ENCODE measurements at places on chromosomes 7 and 10.

DNA sequence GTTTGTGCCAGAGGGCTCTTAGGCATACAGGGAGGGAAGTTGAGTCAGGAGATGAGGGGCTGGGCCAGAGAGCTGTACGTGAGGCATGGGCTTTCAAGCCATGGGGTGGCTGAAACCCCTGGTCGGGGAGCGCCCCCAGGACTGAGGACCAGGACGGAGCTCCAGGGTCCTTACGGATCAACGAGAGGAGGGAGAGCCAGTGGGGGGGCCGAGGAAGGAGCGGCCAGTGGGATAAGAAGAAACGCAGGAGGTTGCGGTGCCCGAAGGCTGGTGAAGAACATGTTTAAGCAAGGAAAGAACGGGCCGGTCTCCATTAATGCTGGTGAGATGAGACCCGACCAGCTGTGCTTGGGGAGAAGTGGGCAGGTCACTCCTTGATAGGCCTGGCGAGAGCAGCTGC is 43.6 kb upstream of the BHLHA15 start:
- DNase-seq = no peak

- no peak for DNase-seq
Measured at GRCh38 chr7:92586403-92586802, 3.8 kb downstream of the FAM133B start.

DNA sequence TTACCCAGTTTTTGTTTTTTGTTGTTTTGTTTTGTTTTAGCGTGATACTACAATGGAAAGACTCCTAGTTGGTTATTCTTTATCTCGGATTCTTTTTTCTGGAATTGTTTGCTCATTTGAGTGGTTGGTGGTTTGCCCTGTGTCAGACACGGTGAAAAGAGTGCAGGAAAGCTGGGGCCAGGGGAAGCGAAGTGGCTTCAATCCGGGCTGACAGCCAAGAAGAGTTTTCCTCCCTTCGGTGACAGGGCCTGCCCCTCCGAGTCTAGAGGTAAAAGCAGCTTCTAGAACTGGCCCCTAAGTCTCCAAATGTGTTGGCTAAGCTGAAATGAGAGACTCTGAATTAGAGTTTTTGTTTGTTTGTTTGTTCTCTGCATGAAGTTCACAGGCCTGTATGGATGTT is 5.7 kb upstream of the AP5Z1 start:
- no peak for DNase-seq

DNA sequence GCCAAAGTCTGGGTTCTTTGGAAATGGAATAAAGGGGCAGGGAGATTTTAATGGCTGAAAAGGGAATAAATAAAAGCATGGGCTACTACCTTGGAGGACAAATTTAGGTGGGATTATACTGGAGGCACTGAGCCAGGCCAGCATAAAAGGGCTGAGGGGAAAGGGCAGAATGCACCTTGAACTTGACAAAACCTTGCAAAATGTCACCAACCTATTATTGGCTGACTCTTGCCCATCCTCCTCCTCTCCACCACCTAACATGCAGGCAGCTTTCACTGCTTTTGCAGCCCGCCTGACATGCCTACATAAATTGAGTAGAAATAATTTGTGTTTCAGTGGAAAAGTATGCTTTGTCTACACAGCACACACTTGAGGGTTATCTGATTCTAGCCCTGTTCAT is 65.3 kb upstream of the ABLIM1 start:
- no peak for DNase-seq

GRCh38 chr7:132463922-132464321 is 112.3 kb downstream of the PLXNA4 start:
- no peak for DNase-seq

- no peak for DNase-seq
Measured at GRCh38 chr10:17547060-17547459, 70.1 kb downstream of the HACD1 start.

- DNase-seq = no peak
Measured at GRCh38 chr7:24962418-24962962, 17.5 kb downstream of the OSBPL3 start.

GRCh38 chr10:133375357-133376115 is 2.4 kb upstream of the ECHS1 start:
- no peak for DNase-seq

DNA sequence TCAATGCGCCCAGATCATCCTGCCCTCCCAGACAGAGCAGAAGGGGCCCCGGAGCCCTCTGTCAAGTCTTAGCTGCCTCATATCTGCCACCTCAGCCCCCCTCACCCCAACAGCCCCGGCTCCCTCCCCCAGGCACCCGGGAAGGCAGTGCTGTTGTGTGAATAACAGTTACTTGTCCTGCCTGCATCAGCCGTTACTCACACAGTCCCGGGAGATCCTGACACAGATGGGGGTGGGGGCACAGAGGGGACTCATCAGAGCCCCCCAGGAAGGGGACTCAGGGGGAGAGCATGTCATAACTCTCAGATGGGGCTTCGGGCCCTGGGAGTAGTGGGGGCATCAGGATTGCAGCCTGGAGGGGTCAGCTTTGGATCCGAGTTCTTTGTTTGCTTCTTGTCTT is 12.4 kb upstream of the SERPINE1 start:
- no peak for DNase-seq

DNA sequence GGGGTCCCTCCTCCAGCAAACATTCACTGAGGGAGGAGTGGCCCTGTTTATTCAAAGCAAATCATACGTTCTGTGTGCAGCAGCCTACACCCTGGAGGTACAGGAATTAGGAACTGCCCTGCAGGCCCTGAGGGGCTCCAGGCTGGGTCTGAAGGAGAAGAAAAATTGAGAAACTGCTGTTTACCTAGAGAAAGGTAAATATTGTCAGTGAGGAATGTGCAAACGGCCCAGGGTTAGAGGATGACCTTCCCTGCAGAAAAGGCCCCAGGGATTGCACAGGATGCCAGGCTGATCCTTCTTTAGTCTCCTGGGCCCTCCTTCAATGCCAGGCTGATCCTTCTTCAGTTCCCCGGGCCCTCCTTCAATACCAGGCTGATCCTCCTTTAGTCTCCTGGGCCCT is 5.7 kb downstream of the CALML5 start:
- no peak for DNase-seq

- DNase-seq = no peak
Measured at GRCh38 chr10:21519397-21519933, 6.0 kb downstream of the SKIDA1 start.

- DNase-seq = peak; percentile 63
Measured at GRCh38 chr10:118698421-118698820, 56.3 kb downstream of the CACUL1 start.

Data from stimulated activated CD4-positive, alpha-beta T cell treated with anti-CD3 and anti-CD28 coated beads, Interleukin-15, amount 100 ng/mL, for 1 hour (primary cell).